ENCODE measurements at places on chromosomes 1 and 21. TPM values are rescaled to one million over a fixed set of nuclear protein-coding genes. Genes with fewer than 3 reads are reported as not detected.
A peak's percentile ranks its signal among the peaks of the same experiment; 100 is the strongest.

Gene CDC7
- total RNA-seq, result 31.4 TPM

Gene UTS2
- 0.17 TPM for total RNA-seq

Gene GPR161
- 0.17 TPM for total RNA-seq

Gene NES
- not detected for total RNA-seq

Gene DCDC2B
- total RNA-seq, result 0.10 TPM

Gene CAMK1G
- not detected for total RNA-seq

Gene C1QTNF12
- total RNA-seq, result 1.2 TPM

Gene MAP3K6
- 6.4 TPM for total RNA-seq

- no peak for DNase-seq
Observed at GRCh38 chr21:42288962-42289361, 26.2 kb downstream of the TFF3 start.

- DNase-seq, result no peak
Observed at GRCh38 chr1:228306275-228307217, 98.7 kb downstream of the OBSCN start.

DNA sequence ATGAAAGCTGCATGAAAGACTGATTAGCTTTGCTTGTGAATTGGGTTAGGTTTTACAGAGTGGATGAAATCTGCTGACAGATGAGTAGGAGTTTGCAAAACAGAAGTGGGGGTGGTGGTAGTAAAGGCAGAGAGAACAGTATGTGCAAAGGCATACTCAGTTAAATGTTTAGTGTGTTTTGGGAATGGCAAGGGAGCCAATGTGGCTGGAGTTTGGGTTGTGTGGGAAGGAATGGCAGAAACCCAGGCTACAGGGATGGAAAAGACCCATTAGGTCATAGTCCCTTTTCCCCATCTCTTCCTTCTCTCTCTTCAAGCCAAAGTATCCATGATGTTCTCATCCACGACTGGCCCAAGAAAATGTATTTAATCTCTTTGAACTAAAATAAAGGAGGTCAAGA, 362.2 kb upstream of the LYPLAL1 start:
- DNase-seq, result no peak

DNA sequence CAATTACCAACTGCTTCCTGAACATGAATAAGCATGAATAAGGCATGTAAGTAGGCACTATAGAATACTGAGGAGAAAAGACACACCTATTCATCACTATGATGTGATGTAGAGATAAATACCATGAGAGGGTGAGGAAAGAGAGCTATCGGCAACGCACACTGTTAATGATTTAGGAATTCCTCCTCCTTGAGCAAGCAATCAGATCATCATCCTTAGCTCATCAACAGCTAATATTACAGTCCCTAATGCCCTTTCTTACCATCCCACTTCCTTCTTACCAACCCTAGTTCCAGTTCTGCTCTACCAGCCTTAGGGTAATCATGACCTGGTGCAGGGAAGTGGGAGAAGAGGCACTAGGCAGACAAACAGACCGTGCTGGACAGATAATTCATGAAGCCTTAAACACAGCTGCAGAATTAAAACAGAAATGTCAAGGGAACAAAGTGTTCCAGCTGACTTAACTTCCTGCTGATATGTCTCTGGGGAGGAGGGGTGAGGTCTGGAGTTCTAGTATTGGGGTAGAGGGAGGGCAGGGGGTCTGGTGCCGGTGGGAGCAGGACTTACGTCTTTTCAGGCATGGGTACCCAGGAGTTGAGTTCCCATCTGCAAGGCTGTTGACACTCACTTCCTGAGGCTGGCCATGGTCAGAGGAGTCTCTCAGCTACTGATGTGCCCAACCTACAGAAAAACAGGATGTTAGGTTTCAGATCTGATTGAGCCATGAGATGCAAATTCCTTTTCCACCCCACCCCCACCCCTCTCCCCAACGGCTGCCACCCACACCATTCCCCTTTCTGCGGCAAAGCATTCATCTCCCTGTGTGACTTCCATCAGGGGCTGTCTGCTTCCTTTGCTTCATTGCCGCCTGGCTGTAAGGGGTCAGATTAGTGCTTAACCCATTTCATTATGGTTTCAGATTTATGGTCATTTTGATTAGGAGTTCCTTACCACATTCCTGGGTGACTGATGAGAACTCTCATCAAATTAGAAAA, 12.6 kb upstream of the RCSD1 start:
- peak; percentile 38 for DNase-seq

DNA sequence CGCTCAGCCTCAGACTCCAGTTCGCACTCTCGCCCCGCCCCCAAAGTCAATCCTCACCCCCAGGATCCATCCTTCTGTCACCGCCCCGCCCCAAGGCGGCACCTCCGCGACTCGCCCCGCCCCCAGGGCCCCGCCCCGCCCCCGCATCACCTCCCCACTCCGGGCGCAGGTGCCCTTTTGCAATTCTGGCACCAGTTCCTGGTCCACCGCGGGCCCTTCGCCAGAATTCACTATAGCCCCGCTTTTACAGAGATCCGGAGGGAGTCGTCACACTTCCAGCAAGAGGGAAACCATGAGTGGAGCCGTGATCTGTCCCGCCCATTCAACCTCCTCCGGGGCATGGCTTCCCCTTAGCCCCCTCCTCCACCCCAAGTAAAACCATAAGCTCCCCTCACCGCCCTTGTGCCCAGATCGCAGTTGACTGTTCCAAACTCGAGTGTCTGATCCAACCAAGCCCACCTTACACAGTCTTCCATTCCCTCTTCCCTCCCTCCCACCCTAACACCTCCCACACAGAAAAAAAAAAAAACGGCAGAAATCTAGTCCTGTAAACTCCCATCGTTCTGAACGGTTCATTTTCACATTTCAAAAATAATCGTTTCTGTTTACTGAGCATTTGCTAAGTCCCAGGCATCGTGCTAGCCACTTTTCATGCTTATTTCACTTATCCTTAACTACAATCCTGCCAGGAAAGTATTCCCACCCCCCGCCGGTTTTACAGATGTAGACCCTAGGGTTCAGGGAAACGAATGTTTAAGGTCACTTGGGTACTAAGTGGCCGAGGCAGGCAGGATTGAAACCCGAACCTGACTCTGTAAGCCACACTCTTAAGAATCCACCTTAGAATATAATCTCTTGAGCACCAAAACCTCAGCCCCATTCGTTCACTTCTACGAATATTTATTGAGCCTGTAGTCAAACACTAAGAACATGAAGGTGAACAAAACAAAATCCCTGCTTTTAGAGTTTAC, 1.3 kb upstream of the DNAJC16 start:
- no peak for DNase-seq

DNA sequence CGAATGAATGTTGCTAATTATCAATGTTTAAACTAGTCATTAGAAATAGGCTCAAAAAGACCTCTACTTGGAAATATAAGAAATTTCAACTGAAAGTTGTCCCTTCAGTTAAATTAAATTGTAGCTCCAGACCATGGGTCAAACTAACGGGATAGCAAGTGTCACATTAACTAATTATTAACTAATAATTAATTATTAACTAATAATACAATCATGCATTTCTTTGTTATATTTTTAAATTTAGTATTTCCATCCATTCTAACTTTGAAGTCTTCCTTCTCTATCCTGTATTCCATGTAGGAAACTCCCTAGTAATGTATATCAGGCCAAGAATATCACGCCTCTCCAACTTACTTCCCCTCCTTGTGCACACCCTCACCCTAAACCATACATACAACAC, 43.4 kb upstream of the HOOK1 start:
- no peak for DNase-seq

DNA sequence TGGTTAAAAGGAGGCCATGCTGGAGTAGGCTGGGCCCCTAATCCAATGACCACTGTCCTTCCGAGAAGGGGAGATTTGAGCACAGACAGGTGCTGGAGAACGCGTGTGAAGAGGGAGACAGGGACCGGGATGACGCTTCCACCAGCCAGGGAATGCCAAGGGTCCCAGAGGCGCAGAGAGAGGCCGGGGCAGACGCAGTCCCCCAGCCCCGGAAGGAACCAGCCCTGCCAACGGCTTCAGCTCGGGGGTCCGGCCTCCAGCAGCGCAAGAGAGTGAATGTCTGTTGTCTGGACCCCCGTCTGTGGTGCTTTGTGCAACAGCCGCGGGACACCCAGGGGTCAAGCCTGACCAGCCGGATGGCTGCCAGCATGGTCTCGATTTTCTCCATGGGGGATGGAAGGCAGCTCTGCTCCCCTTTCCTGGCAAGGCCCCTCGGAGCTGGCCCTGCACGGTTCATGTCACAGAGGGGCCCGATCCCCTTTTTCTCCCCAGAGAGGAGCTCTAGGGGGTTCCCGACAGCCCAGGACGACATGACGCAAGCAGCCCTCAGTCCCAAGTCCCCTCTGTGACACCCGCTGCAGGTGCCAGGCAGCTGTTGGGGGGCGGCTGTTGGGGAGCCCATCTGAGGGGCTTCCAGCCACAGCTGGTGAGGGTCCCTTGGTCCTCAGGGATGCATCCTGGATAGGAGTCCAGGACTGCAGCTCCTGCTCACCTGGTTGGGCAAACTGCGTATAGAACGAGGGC, 73.5 kb downstream of the SIK1 start:
- no peak for DNase-seq

- DNase-seq, result no peak
Observed at GRCh38 chr1:219883400-219884332, 44.7 kb downstream of the SLC30A10 start.

DNA sequence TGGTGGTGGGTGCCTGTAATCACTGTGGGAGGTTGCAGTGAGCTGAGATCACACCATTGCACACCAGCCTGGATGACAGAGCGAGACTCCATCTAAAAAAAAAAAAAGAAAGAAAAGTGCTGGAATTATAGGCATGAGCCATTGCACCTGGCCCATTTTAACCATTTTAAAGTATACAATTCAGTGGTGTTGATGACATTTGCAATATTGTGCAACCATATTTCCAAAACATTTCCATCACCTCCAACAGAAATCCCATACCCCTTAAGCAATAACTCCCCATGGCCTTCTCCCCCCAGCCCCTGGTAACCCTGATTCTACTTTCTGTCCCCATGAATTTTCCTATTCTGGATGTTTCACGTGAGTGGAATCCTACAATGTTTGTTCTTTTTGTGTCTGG, 11.0 kb upstream of the GPR157 start:
- no peak for DNase-seq

DNA sequence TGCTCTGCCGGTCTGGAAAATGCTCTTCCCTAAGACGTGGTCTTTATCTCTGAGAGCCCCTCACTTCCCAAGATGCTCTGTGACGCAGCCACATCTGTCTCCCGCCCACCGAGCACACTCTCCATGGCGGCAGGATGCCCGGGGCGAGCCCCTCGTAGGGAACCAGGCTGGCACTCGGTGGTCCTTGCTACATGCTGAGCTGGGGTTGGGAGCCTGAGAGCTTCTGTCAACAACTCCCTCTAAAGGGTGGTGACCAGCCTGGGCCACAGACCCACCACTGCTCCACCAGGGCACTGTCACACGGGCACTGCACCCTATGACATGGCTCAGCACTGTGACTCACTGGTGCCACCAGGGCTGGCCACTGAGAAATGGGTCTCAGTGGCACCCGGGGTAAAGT, 2.6 kb downstream of the PEX10 start:
- DNase-seq, result no peak

DNA sequence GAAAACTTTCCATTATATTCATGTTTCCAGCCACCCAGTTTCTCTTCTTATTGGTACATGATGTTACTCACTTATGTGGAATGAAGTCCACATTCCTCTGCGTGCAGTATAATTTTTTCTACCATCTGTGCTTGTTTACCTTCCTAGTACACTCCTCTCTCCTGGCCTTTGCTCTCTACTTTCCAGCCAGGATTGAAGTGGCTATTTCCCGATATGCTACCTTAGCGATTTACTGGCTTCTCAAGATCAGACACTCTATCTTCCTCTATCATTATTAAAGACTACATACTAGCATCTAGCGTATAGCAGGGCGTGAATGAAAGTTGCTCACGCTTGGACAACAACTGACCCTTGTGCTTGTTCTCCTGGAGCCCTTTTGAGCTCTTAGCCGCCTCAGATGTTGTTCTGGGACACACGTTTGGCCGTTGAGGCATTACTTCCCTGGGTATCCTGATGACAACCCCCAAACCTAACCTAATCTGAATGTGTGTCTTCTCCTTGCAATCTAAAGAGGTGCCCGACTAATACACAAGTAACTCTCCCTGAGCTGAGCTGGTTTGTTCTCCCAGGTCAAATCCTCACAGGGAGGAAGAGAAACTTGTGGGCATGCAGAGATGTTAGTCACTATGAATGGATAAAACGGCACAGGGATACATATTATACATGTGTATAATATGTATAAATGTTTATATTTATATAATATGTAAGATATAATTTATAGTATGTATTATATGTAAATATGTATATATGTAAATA, 13.4 kb upstream of the MTARC2 start:
- no peak for DNase-seq

DNA sequence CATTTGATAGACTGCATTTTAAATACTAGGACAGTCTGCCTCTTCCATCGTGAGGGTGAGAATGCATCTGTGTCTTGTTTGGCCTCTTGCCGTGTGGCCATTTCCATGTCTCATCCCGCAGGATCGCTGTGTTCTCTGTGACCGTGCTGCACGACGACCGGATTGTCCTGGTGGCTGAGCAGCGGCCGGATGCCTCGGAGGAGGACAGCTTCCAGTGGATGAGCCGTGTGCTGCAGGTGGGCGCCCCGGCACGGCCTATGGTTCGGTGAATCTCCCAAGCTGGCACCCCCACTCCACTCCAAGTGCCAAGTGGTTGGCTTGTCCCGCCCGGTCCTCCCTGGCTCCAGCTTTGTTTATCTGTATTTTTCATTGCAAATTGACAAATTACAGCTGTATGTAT, 55.2 kb downstream of the S100B start:
- no peak for DNase-seq

DNA sequence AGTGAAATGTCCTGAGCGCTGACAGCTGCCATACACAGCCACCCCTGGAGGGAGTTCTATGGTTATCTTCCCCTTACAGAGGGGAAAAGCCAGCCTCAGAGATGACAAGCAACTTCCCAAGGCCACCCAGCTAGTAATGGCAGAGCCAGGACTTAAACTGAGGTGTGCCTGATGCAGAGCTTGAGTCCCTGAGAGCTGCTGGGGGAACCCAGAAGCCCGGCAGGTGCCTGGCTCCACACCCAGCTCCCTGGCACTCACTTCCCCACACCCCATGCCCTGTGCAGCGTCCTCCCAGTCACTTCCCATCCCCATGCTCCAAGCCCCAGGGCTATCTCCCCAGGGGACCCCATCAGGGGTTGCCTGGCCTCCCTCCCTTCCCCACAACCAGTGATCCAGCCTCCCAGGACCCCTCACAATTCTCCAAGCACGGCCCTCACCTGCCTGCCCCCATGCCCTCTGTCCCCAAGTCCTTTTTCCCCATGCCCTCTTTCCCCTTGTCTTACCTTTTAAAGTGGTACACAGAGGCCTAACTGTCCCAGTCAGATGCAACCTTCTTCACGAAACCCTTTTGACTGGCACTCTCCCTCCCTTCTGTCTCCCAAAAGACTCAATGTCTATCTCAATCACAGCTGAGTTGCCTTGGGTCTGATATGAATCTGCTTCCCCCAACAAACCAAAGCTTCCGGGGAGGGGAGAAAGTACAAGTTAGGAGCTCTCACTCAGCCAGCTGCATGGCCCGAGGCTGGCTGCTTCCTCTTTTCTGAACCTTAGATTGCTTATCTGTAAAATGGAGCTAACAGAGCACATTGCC, 39.8 kb upstream of the LRP8 start:
- DNase-seq, result peak; percentile 79

GRCh38 chr1:239617259-239617658, 230.9 kb downstream of the CHRM3 start:
- no peak for DNase-seq

GRCh38 chr1:11308699-11309224, 35.8 kb downstream of the UBIAD1 start:
- DNase-seq, result no peak

GRCh38 chr1:6262555-6263420, 1.9 kb upstream of the GPR153 start:
- DNase-seq, result no peak

GRCh38 chr1:211688421-211688820, 13.0 kb upstream of the NEK2 start:
- DNase-seq, result no peak

Measured in activated CD4-positive, alpha-beta T cell treated with anti-CD3 and anti-CD28 coated beads, Interleukin-2, amount 10 ng/mL, durations not matched to agents 7 days and 5 days (primary cell).